ENCODE measurements at places on chromosomes 3 and 15. TPM values are rescaled to one million over a fixed set of nuclear protein-coding genes. Genes with fewer than 3 reads are reported as not detected.
A peak's percentile ranks its signal among the peaks of the same experiment; 100 is the strongest.

MST1R gene
- 1.1 TPM for total RNA-seq

- H3K4me3 ChIP-seq, result no peak overlapping the region
- no peaks in the 10 kb centered on the region for H3K27me3 ChIP-seq
- H3K4me1 ChIP-seq, result no peaks in the 10 kb centered on the region
- H3K36me3 ChIP-seq, result no peaks in the 10 kb centered on the region
- DNase-seq, result no peak
Measured at GRCh38 chr3:134810850-134811249, 15.8 kb downstream of the EPHB1 start.

GRCh38 chr3:179438841-179439240, 12.4 kb downstream of the GNB4 start:
- H3K27me3 ChIP-seq, result no peaks in the 10 kb centered on the region
- H3K4me3 ChIP-seq, result no peak overlapping the region
- peaks cover 8% of the 10 kb centered on the region for H3K36me3 ChIP-seq
- H3K4me1 ChIP-seq, result peaks cover 18% of the 10 kb centered on the region
- DNase-seq, result no peak

SLC15A2 gene
- 0.40 TPM for total RNA-seq

DNA sequence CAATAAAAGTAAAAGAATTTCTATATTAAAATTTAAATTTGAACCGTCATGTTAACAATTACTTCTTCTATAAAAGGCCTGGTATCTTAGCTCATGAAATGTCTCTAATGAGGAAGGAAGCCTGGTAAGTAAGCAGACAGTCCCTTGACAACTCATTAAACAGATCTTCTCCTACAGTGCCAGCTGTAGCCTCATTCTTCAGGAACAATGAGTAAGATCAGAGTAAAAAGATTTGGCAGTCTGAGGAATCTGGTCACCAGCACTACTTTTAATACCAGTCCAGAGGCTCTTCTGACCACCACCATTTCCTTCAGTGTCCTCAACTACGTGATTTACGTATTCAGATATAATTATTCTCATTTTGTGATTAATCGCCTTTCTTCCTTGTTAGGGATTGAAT, 955.0 kb upstream of the ALCAM start:
- DNase-seq, result no peak
- H3K27ac ChIP-seq, result no peak overlapping the region
- H3K27me3 ChIP-seq, result no peaks in the 10 kb centered on the region
- no peaks in the 10 kb centered on the region for H3K36me3 ChIP-seq

CDCP1 gene
- 2.3 TPM for total RNA-seq

GOLGA6L9 gene
- 2.8 TPM for total RNA-seq

- H3K36me3 ChIP-seq, result peaks cover 9% of the 10 kb centered on the region
- DNase-seq, result peak; percentile 57
- no peaks in the 10 kb centered on the region for H3K4me1 ChIP-seq
- H3K27me3 ChIP-seq, result no peaks in the 10 kb centered on the region
- H3K4me3 ChIP-seq, result no peak overlapping the region
Measured at GRCh38 chr15:101051291-101052030, 132.3 kb downstream of the LRRK1 start.

- H3K27ac ChIP-seq, result no peak overlapping the region
- peaks cover 5% of the 10 kb centered on the region for H3K4me1 ChIP-seq
- no peak overlapping the region for H3K4me3 ChIP-seq
Measured at GRCh38 chr3:162897291-162897690, 1400.7 kb downstream of the OTOL1 start.

GRCh38 chr15:72153269-72154000, 35.2 kb downstream of the SENP8 start:
- H3K4me1 ChIP-seq, result peaks cover 11% of the 10 kb centered on the region
- DNase-seq, result no peak
- H3K36me3 ChIP-seq, result no peaks in the 10 kb centered on the region
- no peak overlapping the region for H3K27ac ChIP-seq

- DNase-seq, result no peak
- H3K36me3 ChIP-seq, result peaks cover 30% of the 10 kb centered on the region
- H3K27me3 ChIP-seq, result no peaks in the 10 kb centered on the region
- H3K27ac ChIP-seq, result no peak overlapping the region
- H3K4me3 ChIP-seq, result no peak overlapping the region
- peaks cover 35% of the 10 kb centered on the region for H3K4me1 ChIP-seq
Measured at GRCh38 chr3:49024449-49024848, 2.5 kb downstream of the NDUFAF3 start.
